NCI-H1436 treated with DMSO at 0.1 percent for 48 hours (cell line): ENCODE measurements at places on chromosomes 5 and 9.

DNA sequence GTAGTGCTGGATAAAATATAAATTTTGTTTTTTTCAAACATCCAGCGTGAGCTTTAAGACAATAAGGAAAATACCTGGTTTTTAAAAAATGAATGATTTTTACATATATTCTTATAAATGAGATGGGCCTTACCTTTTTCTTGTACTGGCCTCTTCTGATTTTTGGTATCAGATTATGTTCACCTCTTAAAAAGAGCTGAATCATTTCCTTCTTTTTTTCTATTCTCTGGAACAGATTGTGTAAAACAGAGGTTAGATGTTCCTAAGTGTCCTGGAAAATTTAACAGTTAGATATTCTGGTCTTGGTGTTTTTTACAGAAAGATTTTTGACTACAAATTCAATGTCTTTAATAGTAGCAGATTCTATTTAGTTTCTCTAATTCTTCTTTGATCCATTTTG lies 74.6 kb downstream of the NDUFAF2 start:
- no peak for DNase-seq

- no peak for DNase-seq
These were observed 343.4 kb downstream of the CDK5RAP2 start for GRCh38 chr9:120236596-120236995.

GRCh38 chr9:37798677-37799076 lies 1.9 kb upstream of the DCAF10 start:
- no peak for DNase-seq

DNA sequence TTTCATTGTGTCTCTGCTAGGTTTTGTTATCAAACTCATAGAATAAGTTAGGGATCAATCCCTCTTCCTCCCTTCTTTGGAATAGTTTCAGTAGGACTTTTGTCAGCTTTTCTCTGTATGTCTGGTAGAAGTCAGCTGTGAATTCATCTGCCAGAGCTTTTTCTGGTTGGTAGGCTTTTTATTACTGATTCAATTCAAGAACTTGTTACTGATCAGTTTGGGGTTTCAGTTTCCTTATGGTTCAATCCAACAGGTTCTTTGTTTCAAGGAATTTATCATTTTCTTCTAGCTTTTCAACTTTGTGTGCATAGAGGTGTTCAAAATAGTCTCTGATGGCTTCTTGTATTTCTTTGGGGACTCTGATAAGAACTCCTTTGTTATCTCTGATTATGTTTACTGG lies 221.7 kb downstream of the FGF10 start:
- no peak for DNase-seq

DNA sequence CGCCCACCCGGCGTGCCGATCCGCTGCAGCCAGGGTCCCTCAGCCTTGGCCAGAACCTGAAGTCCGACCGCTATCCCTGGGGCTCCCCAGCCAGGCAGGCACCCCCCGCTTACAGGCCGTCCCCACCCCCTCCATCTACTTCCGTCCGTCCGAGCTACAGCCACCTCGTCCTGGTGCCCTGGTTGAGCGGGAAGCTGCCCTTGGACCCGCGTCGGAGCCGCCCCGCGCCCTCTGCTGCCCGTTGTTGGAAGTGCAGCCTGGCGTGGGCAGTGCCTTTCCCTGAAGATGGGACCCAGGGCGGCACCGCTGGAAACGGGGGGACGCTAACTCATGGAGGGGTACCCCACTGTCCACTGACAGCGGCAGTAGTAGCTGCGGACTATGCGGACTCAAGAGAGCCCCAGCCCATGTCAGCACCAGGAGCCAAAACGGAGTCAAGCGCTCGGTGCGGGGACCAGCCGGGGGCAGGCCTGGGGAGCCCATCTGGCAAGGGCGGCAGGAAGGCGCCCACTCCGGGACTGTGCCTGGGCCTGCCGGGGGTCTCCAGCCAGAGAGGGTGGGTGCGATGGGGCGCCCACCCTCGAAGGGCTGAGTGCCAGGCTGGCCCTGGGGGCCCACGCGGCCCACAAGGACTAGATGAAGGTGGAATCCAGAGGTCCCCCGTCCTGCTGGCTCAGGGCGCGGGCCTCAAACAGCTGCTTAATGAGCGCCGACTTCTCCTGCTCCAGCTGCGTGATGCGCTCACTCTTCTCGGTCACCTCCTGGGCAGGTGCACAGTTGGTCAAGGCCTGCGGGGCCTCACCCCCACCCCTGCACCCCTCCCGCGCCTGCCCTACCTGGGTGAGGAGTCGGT lies 6.1 kb downstream of the SAPCD2 start:
- DNase-seq: no peak

GRCh38 chr9:88173378-88173999 lies 35.2 kb upstream of the SPATA31C2 start:
- DNase-seq: no peak

DNA sequence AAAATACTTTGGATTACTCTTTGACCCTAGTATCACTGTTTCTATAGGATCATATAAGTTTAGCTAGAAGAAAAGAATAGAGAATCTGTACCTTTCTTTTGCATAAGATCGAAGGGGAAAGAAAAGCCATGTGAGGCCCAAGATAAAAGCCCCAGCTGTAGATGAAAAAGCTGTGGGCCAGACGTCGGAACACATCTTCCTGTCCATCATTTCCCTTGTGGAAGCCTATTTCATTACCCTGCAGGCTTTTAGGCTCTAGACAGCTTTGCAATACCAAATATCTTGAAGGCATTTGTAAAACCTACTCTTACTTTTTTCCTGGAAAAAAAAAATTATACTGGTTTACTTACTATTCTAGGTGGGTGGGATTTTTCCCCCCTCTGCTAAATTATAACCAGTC lies 10.0 kb downstream of the PALM2AKAP2 start:
- DNase-seq: no peak

GRCh38 chr5:141101059-141101458 lies 786 bp downstream of the PCDHB3 start:
- no peak for DNase-seq

DNA sequence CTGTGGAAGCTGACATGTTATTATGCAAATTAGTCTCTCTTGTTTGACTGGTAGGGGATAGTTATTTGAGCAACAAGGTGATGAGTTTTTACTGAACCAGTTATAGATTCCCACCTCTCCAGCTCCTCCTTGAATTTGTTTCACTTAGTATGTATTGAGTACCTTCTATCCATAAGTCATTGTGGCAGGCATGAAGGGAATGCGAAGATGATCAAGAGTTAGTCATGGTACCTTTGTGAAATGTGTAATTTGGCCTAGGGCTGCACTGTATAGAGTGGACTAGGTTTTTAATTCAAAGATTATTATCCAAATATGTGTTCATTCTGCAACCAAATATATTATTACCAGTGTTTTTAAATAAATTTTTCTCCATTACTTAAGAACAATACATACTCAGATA lies 110.1 kb downstream of the HACD4 start:
- DNase-seq: no peak

GRCh38 chr5:83256091-83256780 lies 178.9 kb downstream of the XRCC4 start:
- no peak for DNase-seq

- DNase-seq: no peak
These were observed 313.3 kb downstream of the PIK3R1 start for GRCh38 chr5:68528821-68529273.

DNA sequence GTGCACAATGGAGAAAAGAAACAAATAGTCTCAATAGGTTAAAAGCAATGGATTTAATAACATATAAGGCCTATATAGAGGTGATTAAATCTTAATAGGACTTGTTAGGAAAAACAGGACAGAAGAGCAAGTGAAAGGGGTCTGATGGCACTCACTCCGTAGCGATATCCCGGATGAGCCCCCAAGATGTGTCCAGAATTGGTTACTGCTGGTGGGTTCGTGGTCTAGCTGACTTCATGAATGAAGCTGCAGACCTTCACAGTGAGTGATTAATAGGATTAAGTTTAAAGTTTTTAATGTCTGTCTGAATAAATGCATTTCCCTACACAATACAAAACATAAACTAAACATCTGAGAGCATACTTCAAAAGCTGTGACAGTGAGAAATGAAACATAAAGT lies 110.4 kb upstream of the FAM174A start:
- no peak for DNase-seq

GRCh38 chr5:179554981-179555380 lies 4.6 kb downstream of the RUFY1 start:
- DNase-seq: no peak

GRCh38 chr9:135273008-135273407 lies 185.5 kb downstream of the OLFM1 start:
- DNase-seq: no peak

DNA sequence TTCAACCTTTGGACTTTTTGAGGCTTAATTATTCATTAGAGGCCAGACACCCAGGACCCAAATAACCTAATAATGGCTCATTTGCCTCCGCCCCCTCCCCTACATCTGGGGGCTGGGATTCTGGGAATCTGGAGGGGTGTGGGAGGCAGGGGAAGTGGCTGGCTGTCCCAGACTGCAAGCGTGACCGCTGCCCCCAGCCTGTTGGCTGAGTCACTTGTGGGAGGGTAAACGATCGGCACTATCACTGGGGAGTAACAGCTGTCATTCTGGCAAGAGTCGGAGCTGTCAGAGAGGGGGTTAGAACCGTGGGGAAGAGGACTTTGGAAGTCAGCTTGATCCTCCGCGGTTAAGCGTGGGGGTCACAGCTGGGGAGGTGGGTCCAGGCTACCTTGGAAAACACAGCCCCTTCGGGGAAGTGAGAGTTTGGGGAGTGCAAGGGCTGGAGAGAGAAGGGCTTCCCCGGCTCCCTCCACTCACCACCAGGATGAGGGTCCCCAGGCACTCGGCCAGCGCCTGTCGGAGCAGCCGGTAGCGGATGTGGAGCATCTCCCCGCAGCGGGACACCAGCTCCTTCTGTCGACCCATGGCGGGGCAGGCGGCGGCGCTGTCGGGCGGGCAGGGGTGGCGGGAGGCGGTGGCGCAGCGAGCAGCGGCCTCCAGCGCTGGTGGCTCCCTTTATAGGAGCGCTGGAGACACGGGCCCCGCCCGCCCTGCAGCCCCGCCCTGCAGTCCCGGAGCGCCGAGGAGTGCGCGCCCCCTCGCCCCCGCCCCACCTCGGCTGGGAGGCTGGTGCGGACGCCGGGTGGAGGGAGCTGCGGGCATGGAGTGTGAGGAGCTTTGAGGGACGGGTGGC lies at the start of gene AQP3:
TSS of gene AQP3 (minus strand) at position 648 of the 853 bp plus-strand sequence. CDS start at position 585, 63 bp downstream.
- DNase-seq: no peak

GRCh38 chr5:171447226-171447625 lies 27.8 kb downstream of the FGF18 start:
- no peak for DNase-seq

GRCh38 chr9:12846035-12846434 lies 71.2 kb downstream of the LURAP1L start:
- DNase-seq: no peak

- DNase-seq: no peak
These were observed 26.8 kb upstream of the IER5L start for GRCh38 chr9:129204840-129205239.

DNA sequence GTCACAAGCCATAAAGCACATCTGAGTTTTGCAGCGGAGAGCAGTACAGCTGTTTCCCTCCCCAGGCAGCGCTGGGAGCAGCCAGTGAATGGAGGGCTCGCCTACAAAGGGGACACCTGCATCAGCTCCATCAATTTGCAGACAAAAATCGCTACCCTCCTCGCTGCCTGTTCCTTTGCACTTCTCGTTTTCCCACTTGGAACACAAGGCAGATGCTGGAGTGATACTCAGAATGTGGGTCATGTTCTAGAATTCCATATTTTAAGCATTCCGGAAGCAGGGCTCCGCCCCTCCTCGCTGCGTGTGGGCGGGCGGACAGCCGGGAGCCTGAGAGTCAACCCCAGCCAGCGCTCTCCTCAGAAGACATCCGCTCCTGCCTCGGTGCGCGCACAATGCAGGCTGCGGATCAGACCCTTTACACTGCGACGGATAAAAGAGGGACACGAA lies 92.1 kb downstream of the LMNB1 start:
- DNase-seq: no peak

GRCh38 chr9:131273856-131274673 lies 2.2 kb downstream of the FAM78A start:
- DNase-seq: no peak

- DNase-seq: no peak
These were observed 80.5 kb downstream of the SH3RF2 start for GRCh38 chr5:146016764-146017484.
